Hepatocyte (in vitro differentiated cells): ENCODE measurements at places on chromosomes 3 and 15. TPM values are rescaled to one million over a fixed set of nuclear protein-coding genes. Genes with fewer than 3 reads are reported as not detected.

DNA sequence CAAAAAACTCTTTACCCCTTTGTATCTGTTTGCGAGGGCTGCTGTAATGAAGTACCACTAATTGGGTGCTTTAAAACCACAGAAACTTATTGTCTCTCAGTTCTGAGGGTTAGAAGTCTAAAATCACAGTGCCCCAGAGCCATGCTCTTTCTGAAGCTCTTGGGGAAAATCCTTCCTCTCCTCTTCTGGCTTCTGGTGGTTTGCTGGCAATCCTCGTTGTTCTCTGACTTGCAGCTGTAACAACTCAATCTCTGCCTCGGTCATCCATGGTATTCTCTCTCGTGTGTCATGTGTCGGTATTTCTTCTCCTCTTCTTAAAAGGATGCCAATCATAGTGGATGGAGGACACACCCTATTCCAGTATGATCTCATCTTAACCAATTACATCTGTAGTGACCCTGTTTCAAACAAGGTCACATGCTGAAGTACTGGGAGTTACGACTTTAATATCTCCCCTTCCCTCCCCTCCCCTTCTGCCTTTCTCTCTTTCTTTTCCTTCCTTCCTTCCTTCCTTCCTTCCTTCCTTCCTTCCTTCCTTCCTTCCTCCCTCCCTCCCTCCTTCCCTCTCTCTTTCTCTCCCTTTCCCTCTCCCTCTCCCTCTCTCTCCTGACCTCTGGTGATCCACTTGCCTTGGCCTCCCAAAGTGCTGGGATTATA lies 6.5 kb upstream of the ARL8B start:
- H3K4me3 ChIP-seq: no peak overlapping the region
- no peaks in the 10 kb centered on the region for H3K4me1 ChIP-seq
- H3K27ac ChIP-seq: no peak overlapping the region

DNA sequence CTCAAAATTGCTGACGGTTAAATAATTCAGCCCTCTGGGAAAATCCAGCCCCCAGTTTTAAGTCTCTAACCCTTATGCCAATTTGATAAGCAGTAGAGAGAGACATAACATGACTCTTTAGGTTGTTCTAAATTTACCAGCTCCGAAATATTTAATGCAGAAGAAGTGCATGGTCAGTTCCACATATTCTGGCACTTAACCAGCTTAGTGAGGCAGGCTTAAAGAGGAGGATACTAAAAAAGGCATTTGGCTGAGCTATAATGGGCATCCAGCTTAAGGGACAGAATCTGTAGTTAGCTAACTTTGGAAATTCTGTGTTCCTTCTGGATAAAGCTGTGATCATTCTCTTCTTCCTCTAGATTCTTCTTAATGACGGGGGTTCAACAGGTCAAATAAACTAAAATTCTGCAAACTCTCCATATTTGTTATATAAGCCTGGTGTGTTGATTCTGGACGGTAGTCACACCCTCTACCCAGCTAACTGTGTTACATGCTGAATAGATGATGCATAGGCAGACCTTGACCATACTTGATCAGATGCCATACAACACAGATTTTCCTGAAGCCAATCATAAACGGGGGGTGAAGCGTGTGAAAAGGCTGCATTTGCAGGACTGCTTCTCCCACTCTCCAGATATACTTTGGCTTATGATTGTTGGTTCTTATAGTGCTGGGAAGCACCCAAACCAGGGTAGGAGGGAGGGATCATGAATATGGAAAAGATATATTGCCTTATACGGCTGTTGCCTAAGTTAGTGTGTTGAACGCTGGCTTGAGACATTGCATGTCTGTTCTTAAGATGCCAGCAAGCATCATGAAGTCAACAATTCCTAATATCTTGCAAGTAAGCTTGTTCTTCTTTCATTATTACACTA lies 118.4 kb downstream of the FGF12 start:
- no peak for DNase-seq
- H3K4me1 ChIP-seq: no peaks in the 10 kb centered on the region
- H3K4me3 ChIP-seq: no peak overlapping the region
- H3K36me3 ChIP-seq: no peaks in the 10 kb centered on the region
- no peak overlapping the region for H3K27ac ChIP-seq

- DNase-seq: no peak
- H3K27me3 ChIP-seq: no peaks in the 10 kb centered on the region
- no peak overlapping the region for H3K4me3 ChIP-seq
These were observed 31.4 kb downstream of the ZNF662 start for GRCh38 chr3:42937334-42937733.

GRCh38 chr15:69434238-69434637 lies 18.4 kb upstream of the RPLP1 start:
- H3K36me3 ChIP-seq: no peaks in the 10 kb centered on the region
- H3K4me3 ChIP-seq: no peak overlapping the region
- H3K4me1 ChIP-seq: peaks cover 8% of the 10 kb centered on the region
- H3K27me3 ChIP-seq: no peaks in the 10 kb centered on the region

DNA sequence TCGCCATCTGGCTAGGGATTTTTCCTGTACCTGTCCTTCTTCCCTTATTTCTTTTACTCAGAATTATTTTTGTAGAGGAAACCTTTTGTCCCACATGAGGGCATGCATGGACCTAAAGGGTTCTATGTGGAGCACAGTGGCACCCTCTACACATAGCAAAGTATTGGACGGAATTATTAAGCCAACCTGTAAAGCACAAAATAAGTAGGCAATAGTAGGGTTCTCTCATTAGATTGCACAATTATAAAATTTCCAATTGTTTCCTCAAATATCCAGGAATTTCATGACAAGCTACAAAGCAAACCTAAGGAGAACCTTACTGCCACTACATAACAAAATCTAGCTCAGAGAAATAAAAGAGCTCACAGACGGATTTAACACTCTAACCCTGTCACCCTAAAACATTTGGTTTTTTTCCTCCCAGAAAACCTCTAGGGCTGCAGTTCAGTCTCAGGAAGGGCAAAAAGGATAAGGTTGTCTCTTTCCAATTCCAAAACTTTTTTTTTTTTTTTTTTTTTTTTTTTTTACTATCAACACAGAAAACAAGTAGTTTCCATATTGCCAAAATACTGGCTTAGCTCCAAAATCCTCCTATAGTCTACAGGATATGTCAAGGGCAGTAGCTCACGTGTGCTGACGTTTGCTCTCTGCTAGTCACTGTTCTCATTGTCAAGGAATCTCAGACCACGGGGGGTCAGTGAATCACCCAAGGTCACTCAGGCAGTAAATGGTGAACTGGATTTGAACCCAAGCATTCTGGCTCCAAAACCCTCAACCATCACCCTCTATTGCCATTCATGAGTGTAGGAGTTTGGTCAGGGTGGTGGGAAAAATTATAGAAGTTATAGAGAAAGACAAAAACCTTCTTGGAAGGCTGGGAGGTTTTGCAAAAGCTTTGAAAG lies 52.3 kb downstream of the NCEH1 start:
- no peak overlapping the region for H3K4me3 ChIP-seq
- no peaks in the 10 kb centered on the region for H3K27me3 ChIP-seq
- H3K36me3 ChIP-seq: no peaks in the 10 kb centered on the region
- no peaks in the 10 kb centered on the region for H3K4me1 ChIP-seq

GRCh38 chr3:78941587-78941986 lies 826.2 kb downstream of the ROBO1 start:
- no peak overlapping the region for H3K4me3 ChIP-seq
- no peaks in the 10 kb centered on the region for H3K4me1 ChIP-seq
- peak overlapping the region; percentile 49 for H3K27ac ChIP-seq
- peak; percentile 47 for DNase-seq

GRCh38 chr3:132753946-132754345 lies 31.7 kb upstream of the NPHP3 start:
- H3K4me1 ChIP-seq: no peaks in the 10 kb centered on the region
- H3K4me3 ChIP-seq: no peak overlapping the region
- no peak overlapping the region for H3K27ac ChIP-seq
- DNase-seq: no peak
- H3K36me3 ChIP-seq: no peaks in the 10 kb centered on the region

GRCh38 chr3:41847679-41848078 lies 114.2 kb downstream of the ULK4 start:
- DNase-seq: no peak
- no peak overlapping the region for H3K27ac ChIP-seq
- no peak overlapping the region for H3K4me3 ChIP-seq
- H3K4me1 ChIP-seq: no peaks in the 10 kb centered on the region
- no peaks in the 10 kb centered on the region for H3K36me3 ChIP-seq

DNA sequence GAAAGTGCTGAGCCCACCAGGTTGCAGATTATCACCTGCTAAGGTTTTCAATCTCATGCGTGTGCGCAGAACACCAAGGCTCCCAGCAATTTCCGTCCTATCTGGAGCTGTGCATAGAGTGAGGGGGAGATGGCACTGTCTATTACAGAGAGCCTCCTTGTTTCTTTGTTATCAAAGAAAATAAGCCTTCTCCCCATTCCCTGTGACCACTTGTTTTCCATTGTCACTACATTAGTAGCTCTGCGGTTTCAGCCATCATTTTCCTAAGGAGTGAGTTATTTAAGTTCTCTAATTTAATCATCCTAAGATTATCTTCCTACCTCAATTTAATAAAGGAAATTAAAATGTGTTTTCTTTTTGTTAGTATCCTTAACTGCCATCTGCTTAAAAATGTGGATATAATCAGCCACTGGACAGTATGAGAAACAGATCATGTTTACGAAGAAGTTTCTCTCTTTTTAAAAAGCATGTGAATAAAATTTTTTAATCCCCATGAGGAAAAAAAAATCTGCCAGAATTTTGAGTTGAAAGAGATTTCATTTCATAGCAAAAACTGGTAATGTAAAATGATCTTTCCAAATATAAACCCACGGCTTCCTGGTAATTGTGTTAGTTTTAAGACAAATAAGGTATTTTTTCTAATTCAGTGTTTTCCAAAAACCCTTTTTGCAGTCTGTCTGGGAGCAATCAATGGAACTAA lies 172.3 kb upstream of the UBE2E1 start:
- H3K36me3 ChIP-seq: no peaks in the 10 kb centered on the region
- H3K27ac ChIP-seq: no peak overlapping the region
- H3K4me3 ChIP-seq: no peak overlapping the region
- DNase-seq: no peak

DNA sequence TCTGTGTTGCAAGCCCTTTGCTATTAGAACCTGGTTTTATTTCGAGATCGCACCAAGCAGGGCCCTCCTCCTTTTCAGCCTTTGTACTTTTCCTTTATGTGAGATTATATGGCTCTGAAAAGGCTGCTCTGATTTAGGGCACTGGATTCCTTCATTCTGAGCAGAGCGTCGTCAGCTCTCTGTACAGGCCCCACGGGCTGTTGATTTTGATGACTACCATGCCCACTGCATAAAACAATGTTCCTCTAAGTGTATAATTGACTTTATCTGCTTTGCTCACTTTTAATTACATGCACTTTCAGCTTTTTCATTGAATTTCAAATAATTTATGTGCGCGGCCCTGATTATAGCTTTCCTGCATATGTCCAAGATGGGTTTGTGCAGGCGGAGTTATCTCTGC lies 4.4 kb upstream of the PSMD6 start:
- H3K27me3 ChIP-seq: no peaks in the 10 kb centered on the region
- no peak overlapping the region for H3K27ac ChIP-seq
- DNase-seq: no peak
- H3K4me3 ChIP-seq: no peak overlapping the region
- H3K4me1 ChIP-seq: peaks cover 3% of the 10 kb centered on the region

DNA sequence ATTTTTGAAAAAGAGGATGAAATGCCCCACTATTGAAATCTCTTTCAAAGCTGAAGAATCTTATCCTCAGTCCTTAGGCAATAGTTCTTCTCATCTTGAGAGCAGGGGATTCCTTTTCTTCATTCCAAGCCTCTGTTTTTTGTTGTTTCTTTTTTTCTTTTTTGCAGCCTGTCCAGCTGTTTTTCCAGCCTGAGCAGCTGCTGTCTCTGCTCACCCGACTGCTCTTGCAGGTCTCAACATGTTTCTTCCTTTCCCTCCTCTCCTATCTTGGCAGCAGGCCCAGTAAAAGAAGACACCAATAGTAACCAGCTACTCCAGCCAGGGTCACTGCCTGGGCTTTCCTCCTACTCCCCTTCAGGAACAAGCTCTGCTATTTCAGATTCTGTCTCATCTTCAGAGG lies 23.8 kb downstream of the MEX3B start:
- DNase-seq: peak; percentile 29
- no peaks in the 10 kb centered on the region for H3K36me3 ChIP-seq
- H3K27me3 ChIP-seq: peaks cover 5% of the 10 kb centered on the region
- no peak overlapping the region for H3K4me3 ChIP-seq
- H3K27ac ChIP-seq: no peak overlapping the region
- H3K4me1 ChIP-seq: no peaks in the 10 kb centered on the region

- DNase-seq: peak; percentile 13
- peaks cover 5% of the 10 kb centered on the region for H3K4me1 ChIP-seq
- peak overlapping the region; percentile 13 for H3K27ac ChIP-seq
- H3K4me3 ChIP-seq: no peak overlapping the region
- no peaks in the 10 kb centered on the region for H3K27me3 ChIP-seq
These were observed 153.4 kb upstream of the MME start for GRCh38 chr3:154926721-154927120.

GRCh38 chr15:38562278-38562677 lies 2.3 kb downstream of the RASGRP1 start:
- H3K36me3 ChIP-seq: no peaks in the 10 kb centered on the region
- H3K27ac ChIP-seq: no peak overlapping the region
- no peak for DNase-seq
- H3K4me3 ChIP-seq: no peak overlapping the region

DNA sequence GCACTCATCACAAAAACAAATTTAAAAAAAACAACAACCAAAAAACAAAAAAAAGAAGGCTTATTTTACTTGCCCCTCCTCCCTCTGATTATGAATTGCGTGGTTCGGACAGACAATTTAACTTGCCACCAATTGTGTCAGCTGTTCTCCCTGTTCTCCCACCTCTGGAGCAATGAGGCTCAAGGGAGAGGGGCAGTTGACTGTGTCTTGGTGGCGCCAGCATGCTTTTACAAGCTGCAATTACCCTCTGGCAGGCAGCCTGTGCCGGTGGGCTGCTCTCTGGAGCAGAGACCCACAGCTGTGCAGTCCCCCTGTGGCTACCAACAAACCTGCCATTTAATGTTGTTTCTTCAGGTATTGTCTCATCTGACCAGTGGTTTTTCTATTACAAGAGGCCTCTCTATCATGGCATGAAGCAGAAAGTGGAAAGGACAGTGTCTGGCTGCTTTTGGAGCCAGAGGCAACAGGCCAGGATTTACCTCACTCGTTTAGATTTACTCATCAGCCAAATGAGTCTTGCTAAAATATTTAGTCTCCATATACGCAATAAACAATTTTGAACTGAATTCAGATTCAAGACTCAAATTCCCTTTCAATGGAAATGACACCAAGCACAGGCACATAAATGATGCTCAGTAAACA lies 192.0 kb upstream of the TPRG1 start:
- no peak for DNase-seq
- H3K36me3 ChIP-seq: no peaks in the 10 kb centered on the region
- H3K27ac ChIP-seq: peak overlapping the region; percentile 50
- no peak overlapping the region for H3K4me3 ChIP-seq

GRCh38 chr3:29924783-29925561 lies 644.1 kb downstream of the RBMS3 start:
- no peaks in the 10 kb centered on the region for H3K27me3 ChIP-seq
- H3K36me3 ChIP-seq: no peaks in the 10 kb centered on the region
- DNase-seq: no peak

Gene ATP8B4
- 0.21 and 1.3 TPM in 2 replicates for polyA plus RNA-seq

Gene ROPN1
- polyA plus RNA-seq: not detected in 2 replicates

Gene GOLGA6L7
- not detected in 2 replicates for polyA plus RNA-seq

Gene CASR
- 0.18 and 0.61 TPM in 2 replicates for polyA plus RNA-seq

Gene C3orf22
- 0.19 TPM in 1 of 2 replicates, not detected in the other for polyA plus RNA-seq

Gene ARNT2
- 3.9 and 4.7 TPM in 2 replicates for polyA plus RNA-seq

Gene TMEM44
- 9.1 and 11.9 TPM in 2 replicates for polyA plus RNA-seq

Gene NMNAT3
- polyA plus RNA-seq: 4.7 and 7.2 TPM in 2 replicates

Gene CYP19A1
- polyA plus RNA-seq: 1.4 and 3.5 TPM in 2 replicates

Gene A4GNT
- 0.28 TPM in 1 of 2 replicates, not detected in the other for polyA plus RNA-seq
